ENCODE measurements at places on chromosomes 6 and 20. TPM values are rescaled to one million over a fixed set of nuclear protein-coding genes. Genes with fewer than 3 reads are reported as not detected.

Gene SLC12A5
- polyA plus RNA-seq: 3.0 TPM

Gene CST2
- polyA plus RNA-seq: not detected

- peak; percentile 48 for DNase-seq
These were observed 671 bp downstream of the BPHL start for GRCh38 chr6:3119040-3119723.

DNA sequence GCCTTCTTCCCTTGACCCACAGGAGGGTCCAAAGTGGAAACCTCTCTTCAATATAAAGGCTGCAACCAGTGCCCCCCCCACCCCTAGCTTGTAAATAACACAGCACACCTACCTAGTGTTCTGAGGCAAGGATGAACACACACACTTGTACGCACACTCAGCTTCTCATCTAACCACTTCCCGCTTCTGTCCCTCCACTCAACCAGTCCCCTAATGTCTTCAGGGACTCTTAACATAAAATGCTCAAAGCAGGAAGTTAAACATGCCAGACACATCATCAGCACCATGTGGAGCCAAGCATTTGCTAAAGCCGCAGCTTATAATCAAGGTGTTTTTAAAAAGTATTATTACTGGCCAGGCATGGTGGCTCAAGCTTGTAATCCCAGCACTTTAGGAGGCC, 35.3 kb downstream of the FOXQ1 start:
- no peak for DNase-seq
